ENCODE measurements at places on chromosomes 7 and 10.

- DNase-seq = no peak
Observed at GRCh38 chr10:70649526-70649925, 22.8 kb upstream of the ADAMTS14 start.

GRCh38 chr10:3090914-3091787, 23.8 kb downstream of the PFKP start:
- peak; percentile 55 for DNase-seq

DNA sequence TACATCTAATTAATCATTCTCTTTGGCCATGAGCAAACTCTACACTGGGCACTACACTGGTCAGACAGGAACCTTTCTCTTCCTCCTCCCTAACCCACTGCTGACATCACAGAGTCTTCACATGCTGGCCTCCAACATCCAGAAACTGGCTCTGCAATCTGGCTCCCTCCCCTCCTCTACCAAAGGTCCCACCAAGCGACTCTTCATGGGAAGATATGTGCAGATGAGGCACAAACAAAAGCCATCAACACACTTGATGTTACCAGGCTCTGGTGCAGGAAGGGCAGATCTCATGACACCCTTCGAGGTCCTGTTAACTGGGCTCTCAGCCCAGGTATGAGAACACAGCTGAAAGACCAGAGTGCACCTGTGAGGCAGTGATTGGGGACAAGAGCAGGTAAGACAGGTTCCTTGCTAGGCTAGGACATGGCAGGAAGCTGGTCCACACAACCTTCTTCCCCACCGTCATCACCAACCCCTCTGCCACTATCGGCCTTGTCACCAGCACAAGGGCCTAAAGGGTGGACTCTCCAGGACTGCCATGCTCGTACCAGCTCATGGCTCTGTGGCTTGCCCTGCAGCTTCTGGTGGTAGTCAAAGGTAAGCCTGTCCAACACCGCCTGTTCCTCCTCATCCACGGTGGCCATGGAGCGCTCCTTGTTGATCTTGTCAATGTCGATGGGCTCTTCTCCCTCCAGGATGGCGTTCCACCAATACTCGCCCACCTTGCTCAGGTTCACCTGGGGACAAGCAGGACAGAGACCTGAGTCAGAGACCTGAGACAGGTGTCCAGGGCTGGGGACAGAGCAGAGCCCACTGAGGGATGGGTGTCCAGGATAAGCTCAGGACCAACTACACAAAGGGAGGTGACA, 66.6 kb upstream of the CAMK2B start:
- DNase-seq = no peak

GRCh38 chr7:119685906-119686305, 587.1 kb upstream of the KCND2 start:
- DNase-seq = no peak

- peak; percentile 55 for DNase-seq
Observed at GRCh38 chr7:191981-192649, at the start of gene FAM20C. FAM20C (plus strand) TSS chr7:192571; CDS start chr7:193200, 629 bp downstream.

GRCh38 chr10:127657056-127657455, 79.9 kb upstream of the FOXI2 start:
- DNase-seq = no peak

GRCh38 chr7:128777156-128778123, 1.8 kb upstream of the OPN1SW start:
- DNase-seq = no peak

GRCh38 chr7:111510584-111511378, 51.5 kb downstream of the IMMP2L start:
- DNase-seq = no peak

DNA sequence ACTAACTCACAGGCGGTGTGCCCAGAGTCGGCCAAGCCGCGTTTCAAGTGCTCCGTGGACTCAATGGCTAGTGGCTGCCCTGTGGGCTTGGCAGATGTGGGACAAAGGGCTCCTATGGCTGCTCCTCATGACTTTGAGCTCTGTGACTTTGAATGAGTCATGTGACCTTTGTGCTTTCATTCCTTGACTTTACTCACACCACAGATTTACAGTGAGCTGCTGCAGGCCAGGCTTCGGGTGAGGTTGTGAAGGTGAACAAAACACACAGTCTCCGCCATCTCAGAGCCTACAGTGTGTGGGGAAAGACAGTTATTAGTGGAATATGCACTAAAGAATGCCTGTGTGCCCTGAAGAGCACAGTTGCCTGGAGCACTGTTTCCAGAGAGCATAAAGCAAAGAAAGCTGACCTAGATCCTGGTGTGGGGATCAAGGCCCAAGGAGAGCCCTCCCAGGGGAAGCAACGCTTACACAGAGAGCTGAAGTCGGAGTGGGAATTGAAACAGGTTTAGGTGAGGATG, 29.7 kb upstream of the PLEKHA1 start:
- DNase-seq = no peak

DNA sequence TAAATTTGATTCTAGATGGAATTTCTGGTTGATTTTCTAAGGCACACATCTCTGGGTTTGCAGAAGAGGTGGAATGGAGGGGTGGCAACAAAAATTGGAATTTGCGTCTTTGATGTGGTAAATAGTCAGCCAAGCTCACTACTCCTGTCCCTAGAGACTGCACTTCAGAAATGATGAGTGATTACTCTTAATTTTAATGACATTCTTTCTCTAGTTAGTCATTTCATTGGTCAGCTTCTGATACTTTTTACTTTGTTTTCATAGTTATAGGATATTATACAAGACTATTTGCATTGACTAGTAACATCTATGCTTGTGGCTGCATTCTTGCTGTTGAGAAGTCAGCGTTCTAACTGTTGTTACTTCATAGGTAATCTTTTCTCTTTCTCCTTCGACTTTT, 658.3 kb downstream of the SUGCT start:
- DNase-seq = no peak
